ENCODE measurements at places on chromosomes 7 and 10.

GRCh38 chr7:112510001-112510742 is 29.4 kb downstream of the LSMEM1 start:
- no peak for DNase-seq

GRCh38 chr7:111803015-111803758 is 240.9 kb upstream of the IMMP2L start:
- no peak for DNase-seq

GRCh38 chr7:65304175-65304574 is 69.5 kb upstream of the ZNF92 start:
- no peak for DNase-seq

- DNase-seq, result no peak
These were observed 425.4 kb downstream of the RPS24 start for GRCh38 chr10:78458983-78459638.

- DNase-seq, result no peak
These were observed 7.2 kb upstream of the DMBT1 start for GRCh38 chr10:122553341-122553740.

Measured in vagina (tissue), 2 donors.